Activated gamma-delta T cell treated with Interleukin-2 at 50 U/mL for 16 hours (primary cell): ENCODE measurements at places on chromosomes 2 and 18.

DNA sequence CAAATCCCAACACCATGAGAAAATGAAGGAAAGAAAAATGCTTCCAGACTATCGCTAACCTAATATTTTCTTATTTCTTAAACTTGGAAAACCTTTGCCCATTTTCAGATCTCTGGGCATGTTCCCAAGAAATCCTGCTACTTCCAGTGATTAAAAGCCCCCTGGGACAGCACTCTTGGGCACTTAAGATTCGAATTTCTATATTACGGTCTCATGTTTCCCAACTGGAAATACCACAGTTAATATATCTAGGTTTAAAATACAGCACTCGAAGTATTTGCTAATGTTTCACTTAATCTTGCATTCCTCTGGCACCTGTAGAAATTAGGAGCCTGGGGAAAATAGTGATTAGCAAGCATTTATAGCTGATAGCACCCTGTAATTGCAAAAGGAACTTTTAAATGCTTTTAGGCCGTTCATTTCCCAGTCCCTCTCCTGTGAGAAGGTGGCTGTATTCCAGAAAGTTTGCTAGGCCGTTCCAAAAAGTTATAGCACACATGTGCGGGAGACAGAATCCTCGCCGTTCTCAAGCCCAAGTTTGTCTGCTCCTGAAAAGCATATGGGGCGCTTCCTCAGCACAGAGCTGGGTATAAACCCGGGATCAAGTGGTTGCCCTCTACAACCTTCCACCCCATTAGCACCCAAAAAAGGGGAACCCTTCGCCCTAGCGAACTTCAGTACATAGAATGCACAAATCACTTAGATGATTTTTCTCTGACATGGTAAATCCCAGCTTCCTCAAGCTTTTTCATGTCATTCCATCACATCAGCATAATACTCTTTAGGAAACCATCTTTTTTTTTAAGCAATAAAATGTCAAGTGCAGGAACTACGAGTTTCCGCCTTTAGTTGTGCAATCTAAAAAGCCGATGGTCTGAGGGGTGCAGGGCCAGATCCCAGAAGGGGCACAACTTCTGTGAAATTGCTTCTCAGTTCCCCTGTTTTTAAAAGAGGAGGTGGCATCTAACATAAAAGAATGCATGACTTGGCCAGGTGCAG lies 60.6 kb downstream of the DIPK1C start:
- DNase-seq = no peak

DNA sequence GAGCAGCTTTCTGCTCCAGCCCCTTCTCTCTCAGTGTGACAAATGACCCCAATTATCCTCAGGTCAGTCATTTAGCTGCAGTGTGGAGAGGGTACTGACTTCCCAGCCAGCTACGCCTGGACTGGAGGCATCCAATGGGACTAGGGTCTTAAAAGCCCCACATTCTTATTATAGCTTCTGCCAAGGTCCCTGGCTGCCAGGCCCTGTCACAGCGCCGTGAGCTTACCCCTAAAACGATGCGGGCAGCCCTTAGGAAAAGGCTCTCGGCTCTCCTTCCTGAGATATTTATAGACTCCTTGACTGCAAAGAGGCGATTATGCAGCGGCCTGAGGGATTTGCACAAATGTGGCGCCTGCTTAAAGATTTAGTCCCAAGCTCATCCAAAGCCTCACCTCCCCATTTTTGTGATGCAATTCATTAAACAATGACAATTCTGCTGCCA lies 69.2 kb upstream of the EDAR start:
- no peak for DNase-seq

DNA sequence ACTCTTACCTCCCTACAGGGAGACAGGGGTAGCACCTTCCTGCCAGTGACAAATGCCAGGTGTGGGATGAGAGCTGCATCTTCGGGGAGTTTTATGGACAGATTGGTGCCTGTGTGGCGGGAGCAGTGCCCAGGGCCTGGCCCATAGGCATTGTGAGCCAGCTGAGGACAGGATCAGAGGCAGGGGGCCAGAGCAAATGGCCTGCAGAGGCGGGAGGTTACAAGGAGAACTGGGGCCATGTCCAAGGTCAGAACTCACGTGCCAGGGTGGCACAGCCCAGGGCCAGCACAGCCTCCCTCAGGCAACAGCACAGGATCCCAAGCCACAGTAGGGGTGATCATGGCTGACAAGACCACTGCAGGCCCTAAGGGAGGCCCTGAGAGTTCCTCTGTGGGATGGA lies 40.2 kb upstream of the MCFD2 start:
- DNase-seq = no peak

DNA sequence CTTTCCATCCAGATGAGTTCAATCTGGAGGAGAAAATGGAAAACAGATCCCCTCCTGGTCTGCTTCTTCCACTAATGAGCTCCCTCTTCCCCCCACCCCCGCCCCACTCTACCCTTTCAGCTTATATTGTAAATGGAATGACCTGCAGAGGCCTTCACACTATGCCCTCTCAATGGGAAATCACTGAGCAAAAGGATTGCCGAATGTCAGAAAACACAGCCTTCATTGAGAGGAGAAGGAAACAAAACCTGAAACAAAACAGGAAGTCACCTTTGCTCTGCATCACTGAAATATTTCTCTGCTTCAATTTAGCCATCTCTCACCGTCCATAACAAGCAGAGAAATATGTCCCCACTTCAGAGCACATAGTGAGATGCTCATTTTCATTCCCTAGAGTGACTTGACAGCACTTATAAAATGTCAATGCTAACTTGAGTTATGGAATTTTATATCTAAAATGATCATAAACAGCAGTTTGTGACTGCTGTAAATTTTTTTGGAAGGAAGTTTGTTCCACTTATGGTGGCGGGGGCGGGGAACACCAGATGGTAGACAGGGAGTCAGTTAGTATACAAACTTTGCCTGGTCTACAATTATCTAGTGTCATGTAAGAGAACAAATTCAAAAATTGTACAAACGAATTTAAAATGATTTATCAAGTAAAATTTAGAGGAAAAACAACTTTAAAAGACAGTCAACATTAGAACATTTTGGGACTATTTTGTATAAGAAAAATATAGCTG lies 1.8 kb upstream of the FRZB start:
- DNase-seq = no peak

- no peak for DNase-seq
Measured at GRCh38 chr2:234211797-234212196, 161.3 kb downstream of the SPP2 start.

GRCh38 chr2:47070920-47071824 lies 83.9 kb downstream of the STPG4 start:
- DNase-seq = peak; percentile 59

DNA sequence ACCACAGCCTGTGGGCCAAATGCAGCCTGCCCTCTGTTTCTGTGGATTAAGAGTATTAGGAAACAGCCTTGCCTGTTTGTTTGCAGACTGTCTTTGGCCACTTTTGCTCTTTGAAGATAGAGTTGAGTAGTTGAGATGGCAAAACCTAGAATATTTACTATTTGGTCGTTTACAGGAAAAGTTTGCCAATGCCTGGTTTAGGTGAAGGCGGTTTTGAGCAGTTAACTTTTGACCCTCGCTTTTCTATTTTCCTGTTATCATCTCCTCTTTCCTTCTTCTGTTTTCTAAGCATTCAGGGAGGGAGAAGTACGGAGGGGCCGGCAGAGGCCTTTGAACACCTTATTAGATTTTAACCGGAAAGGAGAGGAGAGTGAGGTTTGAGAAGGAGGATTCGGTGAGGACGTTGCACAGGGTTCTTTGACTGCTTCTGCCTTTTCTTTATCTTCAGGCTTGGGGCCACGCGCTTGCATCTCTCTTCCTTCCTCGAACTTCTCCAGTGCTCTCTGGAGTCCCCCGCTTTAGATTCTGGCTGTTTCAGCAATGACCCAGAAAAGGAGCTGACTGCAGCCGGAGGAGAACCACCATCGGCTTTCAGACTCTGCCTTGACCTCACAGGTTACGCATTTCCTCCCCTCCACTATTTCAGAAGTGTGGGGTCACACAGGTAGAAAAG lies 39.2 kb downstream of the IL1R2 start:
- DNase-seq = no peak

DNA sequence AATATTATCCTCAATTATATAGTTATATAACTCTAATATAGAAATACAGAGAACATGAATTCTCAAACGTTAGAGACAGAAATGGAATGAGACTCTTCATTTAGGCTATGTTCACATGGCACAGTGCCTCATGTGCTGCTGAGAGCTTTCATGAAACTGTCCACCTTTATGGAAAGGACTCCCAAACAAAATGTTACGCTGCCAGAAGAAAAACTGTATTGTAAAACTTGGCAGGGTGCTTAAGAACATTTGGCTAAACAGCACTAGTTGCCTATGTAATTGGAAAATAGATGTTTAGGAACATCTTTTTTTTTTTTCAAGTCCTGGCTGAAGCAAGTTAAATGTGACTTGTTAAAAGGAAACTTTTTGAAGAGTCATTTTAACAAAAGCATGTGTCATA lies 396.0 kb downstream of the ERBB4 start:
- DNase-seq = no peak

DNA sequence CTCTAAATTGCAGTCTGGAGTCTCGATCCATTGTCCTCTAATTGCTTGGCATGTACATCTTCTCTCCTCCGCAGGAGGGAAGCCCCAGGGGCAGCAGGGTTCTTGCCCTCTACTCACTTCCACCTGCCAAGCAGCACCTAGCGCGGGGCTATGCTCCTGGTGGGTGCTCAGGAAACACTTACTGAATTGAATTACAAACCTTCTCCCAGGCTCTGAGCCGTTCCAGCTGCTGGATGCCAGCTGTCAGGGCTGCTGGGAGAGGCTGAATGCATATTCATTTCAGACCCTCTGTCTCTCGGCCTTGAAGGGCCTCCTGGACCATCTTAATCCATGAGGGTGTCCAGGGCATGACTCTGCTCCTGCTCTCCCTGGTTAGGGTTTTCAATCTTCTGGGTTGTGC lies 94.0 kb downstream of the CELF4 start:
- no peak for DNase-seq

- no peak for DNase-seq
Measured at GRCh38 chr18:75349668-75350511, 77.6 kb downstream of the SMIM21 start.

DNA sequence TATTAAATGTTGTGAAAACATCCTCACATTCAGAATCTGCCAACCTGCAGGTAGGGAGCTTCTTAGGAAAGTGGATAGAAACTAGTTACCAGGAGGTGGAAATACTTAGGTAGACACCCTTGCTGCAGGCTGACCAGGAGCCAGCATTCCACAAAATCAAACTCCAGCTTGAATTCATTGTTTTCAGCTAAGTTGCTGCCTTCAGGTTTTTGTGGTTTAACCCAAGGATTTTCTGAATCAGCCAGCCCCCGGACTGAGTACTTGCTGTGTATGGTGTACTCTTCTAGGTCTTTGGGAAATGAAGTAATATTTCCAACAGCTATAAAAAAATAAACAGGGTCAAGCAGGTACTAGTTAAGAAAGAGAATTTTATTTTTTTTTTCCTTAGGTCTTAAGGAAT lies 192.1 kb upstream of the CHST9 start:
- DNase-seq = no peak

GRCh38 chr2:96737831-96738230 lies 2.0 kb downstream of the LMAN2L start:
- DNase-seq = no peak

DNA sequence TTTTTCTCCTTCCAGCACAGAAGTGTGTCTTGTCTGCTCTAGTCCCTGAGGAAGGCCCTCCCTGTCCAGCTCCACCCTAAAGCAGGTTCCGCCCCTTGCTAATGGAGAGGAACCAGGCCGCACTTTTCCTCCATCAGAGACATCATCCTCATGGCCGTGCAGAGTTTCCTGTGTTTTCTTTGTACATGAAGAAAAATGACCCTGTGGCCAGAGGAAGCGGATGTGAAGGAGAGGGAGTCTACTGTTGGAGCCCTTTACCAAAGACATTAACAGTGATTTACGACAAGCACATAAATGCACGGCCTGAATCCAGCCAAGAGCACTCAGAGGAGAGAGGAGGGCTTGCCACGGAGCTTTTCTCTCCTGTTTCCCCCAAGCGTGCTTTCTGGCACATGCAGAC lies 109.5 kb downstream of the RNF144A start:
- no peak for DNase-seq

- DNase-seq = no peak
Measured at GRCh38 chr2:202122980-202123720, 50.1 kb downstream of the KIAA2012 start.

DNA sequence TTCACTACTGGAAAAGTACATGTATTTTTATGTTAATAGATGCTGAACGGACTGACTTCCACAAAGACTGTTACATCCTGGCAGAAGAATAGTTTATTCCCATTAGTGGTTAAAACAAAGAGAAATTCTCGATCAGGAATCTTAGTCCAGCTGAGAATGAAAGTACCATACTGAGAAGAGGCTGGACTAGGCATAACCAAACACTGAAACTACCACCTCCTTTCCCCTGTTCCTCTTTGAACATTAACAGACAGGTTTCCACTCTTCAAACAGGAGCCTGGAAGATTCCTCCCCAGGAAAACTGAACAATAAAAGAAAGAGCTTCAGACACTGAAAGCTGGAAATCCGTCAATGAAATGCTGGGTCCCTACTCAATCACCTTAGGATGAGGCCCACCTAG lies 25.8 kb downstream of the LDAH start:
- DNase-seq = no peak

DNA sequence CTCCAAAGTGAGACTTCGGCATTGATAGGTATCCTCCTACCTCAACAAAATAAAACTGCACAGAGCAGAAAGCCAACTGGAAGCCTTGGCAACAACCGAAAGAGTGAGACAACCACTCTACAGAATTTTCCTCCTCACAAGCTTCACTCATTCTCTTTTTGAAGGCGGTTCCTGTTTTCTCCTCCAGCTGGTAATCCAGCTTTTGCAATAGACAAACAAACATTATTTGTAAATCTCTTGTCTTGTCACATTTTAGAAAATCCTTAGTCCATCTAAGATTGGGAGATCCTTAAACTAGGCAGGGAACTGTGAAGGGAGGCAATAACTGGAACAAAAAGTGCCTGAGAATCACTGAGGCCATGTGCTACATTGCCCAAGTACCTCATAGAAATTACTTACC lies 332.4 kb downstream of the BCL11A start:
- no peak for DNase-seq

- peak; percentile 67 for DNase-seq
Measured at GRCh38 chr2:74919827-74920226, 38.6 kb upstream of the POLE4 start.

DNA sequence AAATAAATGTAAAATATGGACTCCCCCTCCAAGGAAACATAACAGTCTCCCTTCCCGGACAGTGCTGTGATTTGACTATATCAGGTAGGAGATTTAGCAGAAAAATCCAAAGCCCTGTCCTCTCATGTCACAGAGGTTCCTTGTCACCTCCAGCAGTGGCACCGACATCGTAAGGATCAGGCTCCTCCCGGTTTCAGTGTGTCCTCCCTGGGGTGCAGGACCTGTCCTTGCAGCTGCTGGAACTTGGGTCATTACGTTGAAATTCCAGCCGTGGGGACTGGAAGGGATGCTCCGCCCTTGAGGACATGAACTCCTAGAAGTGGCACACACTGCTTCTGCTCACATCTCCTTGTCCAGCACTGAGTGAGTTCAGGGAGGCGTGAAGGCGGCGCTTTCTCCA lies 101.1 kb upstream of the ODC1 start:
- DNase-seq = no peak

DNA sequence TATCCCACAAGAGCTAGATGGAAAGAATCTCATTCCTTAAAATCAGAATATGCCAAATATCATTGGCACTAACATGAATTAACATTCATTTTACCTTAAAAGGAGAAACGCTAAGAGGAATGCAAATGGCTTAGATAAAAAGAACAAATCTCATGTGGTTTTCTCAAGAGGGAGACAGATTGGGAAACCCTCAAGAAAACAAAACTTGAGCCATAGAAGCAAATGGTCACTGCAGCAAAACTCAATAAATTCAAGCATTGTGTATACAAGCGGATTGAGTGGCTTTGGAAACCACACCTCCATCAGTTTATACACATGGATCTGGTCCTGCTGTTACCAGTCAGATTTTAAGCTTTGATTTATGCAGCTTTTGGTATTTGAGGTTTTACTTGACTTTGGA lies 1331.8 kb upstream of the ZEB2 start:
- no peak for DNase-seq
